Right ventricle myocardium inferior (tissue), 1 donor: ENCODE measurements at places on chromosomes 3 and 15. TPM values are rescaled to one million over a fixed set of nuclear protein-coding genes. Genes with fewer than 3 reads are reported as not detected.

GRCh38 chr15:100078511-100079220 is 263.1 kb downstream of the ADAMTS17 start:
- no peak for DNase-seq

DNA sequence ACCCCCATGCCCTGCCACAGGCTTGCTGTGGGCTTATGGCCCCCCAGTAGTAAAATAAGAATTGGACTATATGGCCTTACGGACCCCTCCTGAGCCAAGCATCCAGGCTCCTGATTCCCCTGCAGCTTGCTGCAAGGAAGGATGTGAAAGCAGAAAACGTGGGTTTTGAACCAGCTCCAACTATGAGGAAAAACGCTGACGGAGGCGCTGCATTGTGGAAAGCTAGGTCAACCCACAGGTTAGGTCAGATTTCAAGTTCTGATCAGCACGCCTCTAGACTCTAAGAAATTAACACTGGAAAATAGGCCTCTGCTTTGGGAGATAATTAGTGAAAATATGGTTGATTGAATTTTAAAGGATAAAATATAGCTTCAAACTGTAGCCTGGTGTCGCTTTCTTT is 195.4 kb upstream of the HES1 start:
- DNase-seq = no peak

- DNase-seq = no peak
These were observed 20.8 kb downstream of the GADL1 start for GRCh38 chr3:30873671-30874070.

MCTP2 gene
- 1.2 TPM for total RNA-seq

DNA sequence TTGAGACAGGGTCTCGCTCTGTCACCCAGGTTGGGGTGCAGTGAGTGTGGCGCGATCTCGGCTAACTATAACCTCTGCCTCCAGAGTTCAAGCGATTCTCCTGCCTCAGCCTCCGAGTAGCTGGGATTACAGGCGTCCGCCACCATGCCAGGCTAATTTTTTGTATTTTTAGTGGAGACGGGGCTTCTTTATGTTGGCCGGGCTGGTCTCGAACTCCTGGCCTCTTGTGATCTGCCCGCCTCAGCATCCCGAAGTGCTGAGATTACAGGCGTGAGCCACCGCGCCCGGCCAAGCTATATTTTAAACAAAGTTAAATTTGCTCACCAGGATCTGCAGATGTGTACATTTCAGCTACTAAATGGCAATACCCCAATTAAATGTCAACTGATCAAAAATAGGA is 1.1 kb upstream of the C3orf38 start:
- peak; percentile 20 for DNase-seq

DNA sequence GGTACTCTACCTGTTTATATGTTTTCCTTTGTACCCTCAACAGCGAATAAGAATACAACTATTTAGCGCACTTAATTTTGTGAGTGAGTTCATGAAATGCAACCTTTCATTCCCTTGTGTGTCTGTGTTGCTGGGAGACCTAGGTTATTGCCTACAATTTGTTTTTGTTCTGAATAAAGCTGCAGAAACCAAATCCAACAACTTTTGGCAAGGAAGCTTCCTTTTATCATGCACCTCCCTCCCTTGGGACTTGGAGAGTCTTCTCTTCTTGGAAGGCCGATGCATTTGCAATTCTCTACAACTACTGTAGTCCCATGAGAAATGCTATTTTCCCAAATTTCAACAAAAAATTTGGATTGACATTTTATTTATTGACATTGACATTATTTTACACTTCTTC is 1002.4 kb upstream of the CADM2 start:
- DNase-seq = no peak

PLA2G4D gene
- not detected for total RNA-seq

DNA sequence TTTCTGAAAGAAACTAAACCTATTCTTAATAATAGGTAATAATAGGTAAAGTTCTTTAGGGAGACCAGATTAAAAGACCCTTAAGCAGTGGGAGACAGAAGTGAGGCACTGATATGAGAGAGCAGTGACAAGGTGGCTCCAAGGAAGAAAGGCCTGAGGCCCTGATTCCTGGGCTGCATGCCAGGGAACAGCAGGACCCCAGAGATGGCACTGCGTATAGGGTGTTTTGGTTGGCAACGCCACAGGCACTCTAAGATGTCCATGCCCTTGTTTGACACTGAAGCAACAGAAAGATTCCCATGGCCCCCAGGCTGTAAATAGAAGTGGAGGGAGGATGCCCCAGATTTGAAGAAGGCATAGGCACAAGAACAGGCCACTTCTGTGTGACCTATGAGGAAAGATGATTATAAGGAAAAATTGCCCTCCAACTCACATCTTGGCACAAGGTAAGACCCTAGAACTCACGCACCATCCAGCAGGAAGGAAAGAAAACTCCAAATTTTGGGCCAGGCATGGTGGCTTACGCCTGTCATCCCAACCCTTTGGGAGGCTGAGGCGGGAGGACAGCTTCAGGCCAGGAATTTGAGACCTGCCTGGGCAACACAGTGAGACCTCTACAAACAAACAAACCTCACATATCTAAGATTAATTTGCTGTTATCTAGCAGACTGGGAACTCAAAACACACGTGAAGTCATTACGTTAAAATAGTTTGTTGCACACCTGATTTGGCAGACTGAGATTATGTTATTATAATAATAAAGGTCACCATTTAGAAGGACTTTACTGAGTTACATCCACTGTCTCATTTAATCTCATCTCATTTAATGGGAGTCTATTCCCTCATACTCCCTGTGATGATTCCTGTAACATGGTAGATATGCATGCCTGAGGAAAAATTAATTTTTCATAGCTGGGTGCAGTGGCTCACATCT is 10.5 kb upstream of the BLM start:
- DNase-seq = no peak

SEMA6D gene
- 17.7 TPM for total RNA-seq

GRCh38 chr3:185760550-185760949 is 64.3 kb downstream of the IGF2BP2 start:
- no peak for DNase-seq

KLHDC8B gene
- 128 TPM for total RNA-seq

- DNase-seq = peak; percentile 52
These were observed 45.1 kb downstream of the EFCAB12 start for GRCh38 chr3:129383292-129383860.

DNA sequence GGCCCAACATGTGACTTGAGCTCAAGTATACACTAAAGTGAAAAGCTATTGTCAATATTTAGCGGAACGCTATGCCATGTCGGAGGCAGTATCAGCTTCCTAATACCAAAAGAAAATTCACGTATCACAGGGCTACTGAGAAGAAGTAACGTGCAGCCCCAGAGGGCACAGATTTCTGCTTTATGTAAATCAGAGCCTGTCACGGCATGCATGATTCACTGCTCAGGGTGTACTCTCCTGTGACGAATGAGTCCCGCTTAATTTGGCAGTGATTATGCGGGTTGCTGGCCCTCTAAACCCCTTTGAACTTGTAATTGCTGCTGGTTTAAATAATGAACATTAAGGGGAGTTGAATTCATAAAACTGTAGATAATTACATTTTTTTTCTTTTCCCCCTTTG is 85.3 kb downstream of the MEIS2 start:
- no peak for DNase-seq

- DNase-seq = no peak
These were observed 523.2 kb downstream of the SOX2 start for GRCh38 chr3:182234881-182235280.

ZPLD1 gene
- total RNA-seq = not detected

FOXB1 gene
- total RNA-seq = not detected
